ENCODE measurements at places on chromosomes 5 and 9.

- no peak for DNase-seq
These were observed 53.8 kb downstream of the MVB12B start for GRCh38 chr9:126380447-126380846.

DNA sequence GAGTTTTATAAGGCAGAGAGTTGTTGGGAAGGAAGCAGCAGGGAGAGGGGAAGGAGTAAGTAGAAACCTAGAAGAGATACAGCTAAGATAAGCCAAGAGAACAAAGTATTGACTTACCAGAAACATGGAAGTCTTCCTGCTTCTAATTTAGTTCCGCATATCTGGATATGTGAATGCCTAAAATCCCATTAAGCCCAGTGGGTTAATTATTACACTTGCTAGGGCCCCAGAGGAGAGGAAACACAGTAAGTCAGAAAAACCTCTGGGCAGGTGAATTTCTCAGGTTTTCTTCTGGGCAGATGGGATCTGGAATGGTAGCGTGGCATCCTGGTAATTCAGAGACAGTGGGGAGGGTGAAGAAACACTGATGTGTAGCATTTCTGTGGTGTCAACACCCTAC lies 104.7 kb upstream of the GABRP start:
- DNase-seq: no peak

DNA sequence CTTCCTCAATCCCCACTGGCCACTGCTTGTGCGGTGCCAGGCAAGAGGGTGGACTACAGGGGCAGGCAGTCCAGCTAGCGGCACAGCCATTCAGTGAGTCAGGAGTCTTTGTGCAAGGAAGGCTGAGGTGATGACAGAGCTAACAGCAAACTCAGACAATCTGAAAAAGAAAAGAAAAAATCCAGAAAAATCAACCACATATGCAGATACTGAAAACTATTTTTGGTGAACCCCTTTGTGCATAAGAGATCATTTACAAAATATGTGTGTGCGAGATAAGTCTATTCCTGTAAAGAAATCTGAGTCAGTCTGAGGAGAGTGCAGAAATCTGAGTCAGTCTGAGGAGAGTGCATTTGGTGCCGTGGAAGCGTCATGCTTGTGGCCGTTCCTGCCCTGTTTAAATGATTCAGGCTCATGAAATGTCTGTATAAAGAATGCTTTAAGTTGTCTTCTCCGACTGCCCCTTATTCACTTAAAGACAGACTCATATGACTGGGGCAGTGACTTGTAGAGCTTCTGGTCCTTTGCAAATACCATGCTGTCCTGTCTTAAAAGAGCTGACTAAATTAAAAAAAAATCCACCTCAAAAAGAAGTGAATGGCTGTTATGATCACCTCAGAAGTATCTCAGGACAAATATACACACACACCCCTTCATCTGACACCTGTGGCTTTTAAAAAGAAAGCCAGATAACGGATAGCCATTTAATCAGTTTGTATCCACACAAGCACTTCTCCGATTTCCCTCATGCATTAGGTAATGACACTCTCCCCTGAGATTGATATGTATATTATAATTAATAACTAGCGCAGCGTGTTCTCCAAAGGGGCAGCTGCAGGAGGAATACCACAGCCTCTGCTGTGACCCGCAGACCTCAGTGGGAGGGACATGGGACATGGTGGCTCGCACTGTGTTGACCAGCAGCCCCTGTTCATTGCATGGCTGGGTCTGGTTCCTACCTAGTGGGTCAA lies 47.3 kb downstream of the TRIO start:
- peak; percentile 81 for DNase-seq

DNA sequence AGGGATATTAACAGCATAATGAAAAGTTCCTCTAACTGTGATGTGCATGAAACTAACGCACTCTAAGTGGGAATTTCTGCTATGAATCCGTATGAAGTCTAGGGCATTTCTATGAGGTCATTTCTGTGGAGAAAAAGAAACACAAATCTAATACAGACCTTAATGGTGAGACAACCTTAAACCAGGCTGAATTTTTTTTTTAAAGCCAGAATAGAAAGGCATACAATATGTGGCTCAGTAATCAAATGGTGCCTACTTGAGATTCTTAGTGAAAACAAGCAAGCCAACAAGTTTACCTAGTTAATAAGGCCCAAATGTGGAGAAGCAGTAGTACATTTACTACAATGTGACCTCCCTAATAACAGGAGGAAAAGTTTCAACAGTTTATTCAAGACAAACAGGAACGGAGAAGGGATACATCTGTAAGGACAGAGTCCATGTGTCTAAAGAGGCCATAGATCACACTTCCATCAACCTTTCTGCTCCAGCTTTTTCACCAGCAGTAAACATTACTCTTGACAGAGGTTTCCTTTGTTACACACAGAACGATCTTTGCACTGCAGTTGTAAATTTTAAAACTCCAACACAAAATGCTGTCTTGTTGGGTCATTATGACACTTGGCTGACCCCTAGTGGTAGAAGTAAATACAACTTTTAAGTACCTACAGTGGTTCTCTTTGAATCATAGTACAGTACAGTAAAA lies 26.2 kb downstream of the CARNMT1 start:
- DNase-seq: peak; percentile 13

DNA sequence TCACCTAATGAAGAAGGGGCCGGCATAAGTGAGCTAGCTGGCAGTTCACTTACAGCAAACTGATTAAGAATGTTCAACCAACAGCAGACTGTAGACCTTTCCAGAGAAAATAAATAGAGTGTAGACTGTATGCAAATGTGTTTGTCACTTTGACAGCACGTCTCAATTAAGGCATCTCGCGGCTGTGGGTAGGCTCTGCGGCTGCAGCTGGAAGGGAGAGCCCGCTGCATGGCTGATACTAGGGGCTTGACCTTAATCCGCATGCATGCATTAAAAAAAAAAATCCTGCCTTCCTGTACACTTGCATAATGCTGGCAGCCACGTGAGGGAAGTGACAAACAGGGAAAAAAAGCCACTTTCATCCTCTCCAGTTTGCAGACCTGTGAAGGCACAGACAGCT lies 82.3 kb downstream of the CRB2 start:
- DNase-seq: no peak

GRCh38 chr5:59180515-59180914 lies 597.6 kb downstream of the RAB3C start:
- no peak for DNase-seq

DNA sequence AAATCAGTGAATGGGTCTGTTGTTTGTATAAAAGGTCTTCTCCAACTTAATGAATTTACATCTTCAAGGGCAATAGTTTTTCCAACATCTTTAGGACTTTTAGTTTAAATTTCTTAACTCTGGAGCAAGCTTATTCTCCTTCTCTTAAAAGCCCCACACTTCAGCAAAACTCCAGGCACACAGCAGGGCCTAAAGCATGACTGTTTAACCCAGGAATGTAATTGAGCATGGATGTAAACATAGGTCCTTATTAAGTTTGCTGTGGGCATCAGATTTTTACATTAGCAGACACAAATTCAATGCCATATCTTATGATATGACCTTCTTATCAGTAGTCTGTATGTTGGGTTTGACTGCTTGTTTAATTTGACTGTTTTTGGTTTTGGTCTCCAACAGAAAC lies 78.9 kb downstream of the ABCA1 start:
- no peak for DNase-seq

DNA sequence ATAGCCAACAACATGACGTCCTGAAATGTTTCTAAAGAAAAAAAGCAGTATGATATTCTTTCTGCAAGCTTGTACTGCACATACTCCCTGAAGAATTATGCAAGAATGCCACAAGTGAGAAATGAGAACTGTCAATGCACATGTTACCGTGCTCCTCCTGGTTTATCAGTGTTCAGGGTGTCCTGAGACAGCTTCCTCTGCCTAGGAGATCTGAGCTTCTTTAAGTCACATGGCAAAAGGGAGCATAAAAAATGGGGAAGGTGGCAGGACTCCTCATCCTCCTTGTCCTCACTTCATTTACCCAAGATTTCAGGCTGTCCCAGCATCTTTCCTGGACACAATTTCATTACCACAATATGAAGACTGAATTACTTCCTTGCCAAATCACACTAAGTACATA lies 238.2 kb downstream of the GLIS3 start:
- DNase-seq: no peak

GRCh38 chr5:107414802-107415201 lies 255.9 kb downstream of the EFNA5 start:
- DNase-seq: no peak
